ENCODE measurements at places on chromosomes 2 and 18. TPM values are rescaled to one million over a fixed set of nuclear protein-coding genes. Genes with fewer than 3 reads are reported as not detected.

DNA sequence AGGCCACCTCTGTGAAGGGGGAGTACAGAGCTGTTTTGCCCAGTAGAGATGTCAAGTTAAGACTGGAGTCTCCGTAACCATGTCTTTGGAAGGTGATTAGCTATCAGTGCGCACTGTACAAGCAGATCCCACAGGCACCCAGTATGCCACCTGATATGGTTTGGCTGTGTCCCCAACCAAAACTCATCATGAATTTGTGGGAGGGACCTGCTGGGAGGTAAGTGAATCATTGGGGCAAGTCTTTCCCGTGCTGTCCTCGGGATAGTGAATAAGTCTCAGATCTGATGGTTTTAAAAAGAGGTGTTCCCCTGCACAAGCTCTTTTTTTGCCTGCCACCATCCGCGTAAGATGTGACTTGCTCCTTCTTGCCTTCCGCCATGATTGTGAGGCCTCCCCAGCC is 90.2 kb downstream of the ACTR2 start:
- no peak for DNase-seq

GRCh38 chr2:115609978-115610377 is 1167.5 kb downstream of the DPP10 start:
- DNase-seq: no peak

DNA sequence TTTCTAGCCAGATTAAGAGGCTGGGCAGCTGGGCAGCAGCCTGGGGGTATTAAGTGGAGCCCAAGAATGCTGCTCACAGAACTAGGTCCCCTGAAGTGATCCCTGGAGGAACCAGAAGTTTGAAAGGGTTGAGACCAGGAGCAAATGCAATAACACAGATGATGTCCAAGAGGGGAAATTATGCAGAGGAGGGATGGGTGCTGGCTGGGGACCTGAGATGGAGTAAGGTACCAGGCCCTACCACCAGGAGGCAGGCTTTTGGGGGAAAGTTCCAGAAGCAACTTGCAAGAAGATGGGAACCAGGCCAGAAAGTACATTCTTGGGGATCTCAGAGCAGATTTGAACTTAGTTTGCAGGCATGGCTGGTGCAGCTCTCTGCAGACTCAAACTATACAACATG is 175.1 kb downstream of the NCK2 start:
- DNase-seq: no peak

- no peak for DNase-seq
Measured at GRCh38 chr2:180416627-180417026, 409.5 kb upstream of the CWC22 start.

DNA sequence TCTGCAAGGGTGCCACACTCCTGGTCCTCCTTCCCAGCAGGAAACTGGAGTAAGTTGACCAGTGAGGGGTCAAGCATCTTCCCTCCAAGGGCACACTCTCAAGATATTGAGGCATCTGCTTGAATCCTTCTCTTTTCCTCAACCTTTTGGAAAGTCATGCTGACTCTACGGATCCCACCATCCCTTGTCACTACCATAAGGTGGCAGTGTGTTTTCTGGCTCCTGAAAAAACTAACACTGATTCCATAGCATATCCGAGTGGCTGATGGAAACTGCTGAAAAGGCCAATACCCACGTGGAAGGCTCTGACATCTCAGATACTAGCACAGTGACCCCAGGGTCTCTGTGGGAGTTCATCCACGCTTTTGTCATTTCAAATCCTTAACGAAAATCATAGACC is 37.1 kb downstream of the GPR45 start:
- no peak for DNase-seq

Gene RBM45
- 13.2 TPM for total RNA-seq

GRCh38 chr18:34767601-34768027 is 57.5 kb downstream of the DTNA start:
- DNase-seq: no peak

GRCh38 chr18:76495006-76495370 is at the start of gene ZNF516:
Gene ZNF516 (minus strand): TSS chr18:76495242. CDS start chr18:76443054, 52,188 bp downstream.
- DNase-seq: no peak

- DNase-seq: no peak
Measured at GRCh38 chr2:232240906-232241305, 137.6 kb upstream of the ALPP start.

GRCh38 chr2:25586726-25587144 is 86.6 kb downstream of the DTNB start:
- DNase-seq: no peak

- no peak for DNase-seq
Measured at GRCh38 chr2:112021781-112022231, 33.3 kb upstream of the TMEM87B start.

Gene CDC42EP3
- 0.57 TPM for total RNA-seq

DNA sequence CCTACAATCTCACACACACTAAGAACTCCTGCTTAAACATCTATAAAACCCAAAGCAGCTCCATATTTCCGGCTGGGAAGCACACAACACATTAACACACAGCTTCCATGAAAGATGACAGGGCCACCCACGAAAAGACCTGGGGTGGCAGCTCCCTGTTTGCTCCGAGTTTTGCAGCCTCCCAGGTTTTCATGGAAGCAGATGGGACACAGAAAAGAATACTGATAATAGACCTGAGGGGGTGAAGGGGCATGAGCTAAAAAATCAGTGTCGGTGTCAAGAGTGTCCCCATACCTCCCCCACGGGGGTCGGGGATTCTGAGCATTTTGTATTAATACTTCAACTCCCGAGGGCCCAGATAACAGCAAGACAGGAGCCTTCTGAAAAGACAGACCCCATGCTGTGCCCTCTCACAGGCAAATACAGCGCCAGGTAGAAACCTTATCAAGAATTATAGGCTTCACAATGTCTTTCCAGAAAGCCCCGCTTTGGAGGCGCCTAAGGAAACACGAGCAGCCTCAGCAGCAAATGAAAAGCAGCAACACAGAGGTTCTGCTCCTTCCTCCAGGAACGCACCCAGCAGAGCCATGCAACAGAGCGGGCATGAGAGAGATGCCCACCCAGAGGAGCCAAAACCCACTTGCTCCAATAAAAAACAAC is 50.5 kb downstream of the ZNF516 start:
- no peak for DNase-seq

GRCh38 chr2:216219861-216220260 is 110.7 kb downstream of the XRCC5 start:
- no peak for DNase-seq
